ENCODE measurements at places on chromosomes 3 and 15.

- no peak for DNase-seq
Measured at GRCh38 chr15:77475898-77476297, 55.2 kb downstream of the HMG20A start.

GRCh38 chr3:6791161-6791560 lies 69.8 kb upstream of the GRM7 start:
- no peak for DNase-seq

DNA sequence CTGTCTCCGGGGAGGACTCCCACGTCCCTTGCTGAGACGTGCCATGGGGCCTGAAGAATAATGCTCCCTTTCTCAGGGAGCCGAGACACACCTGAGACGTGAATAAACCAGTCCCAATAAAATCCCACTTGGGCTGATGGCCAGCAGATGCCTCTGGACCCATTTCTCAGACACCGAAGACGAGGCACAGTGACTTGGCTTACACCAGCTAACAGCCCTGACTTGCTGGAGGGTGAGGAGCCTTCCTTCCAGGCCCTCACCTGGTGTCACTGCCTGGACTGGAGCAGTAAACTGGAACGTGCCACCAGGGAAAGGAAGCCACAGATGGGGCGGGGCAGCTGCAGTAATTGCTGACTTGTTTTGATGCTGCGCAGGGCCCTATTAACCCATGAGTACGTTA lies 189.7 kb downstream of the PDZRN3 start:
- no peak for DNase-seq

DNA sequence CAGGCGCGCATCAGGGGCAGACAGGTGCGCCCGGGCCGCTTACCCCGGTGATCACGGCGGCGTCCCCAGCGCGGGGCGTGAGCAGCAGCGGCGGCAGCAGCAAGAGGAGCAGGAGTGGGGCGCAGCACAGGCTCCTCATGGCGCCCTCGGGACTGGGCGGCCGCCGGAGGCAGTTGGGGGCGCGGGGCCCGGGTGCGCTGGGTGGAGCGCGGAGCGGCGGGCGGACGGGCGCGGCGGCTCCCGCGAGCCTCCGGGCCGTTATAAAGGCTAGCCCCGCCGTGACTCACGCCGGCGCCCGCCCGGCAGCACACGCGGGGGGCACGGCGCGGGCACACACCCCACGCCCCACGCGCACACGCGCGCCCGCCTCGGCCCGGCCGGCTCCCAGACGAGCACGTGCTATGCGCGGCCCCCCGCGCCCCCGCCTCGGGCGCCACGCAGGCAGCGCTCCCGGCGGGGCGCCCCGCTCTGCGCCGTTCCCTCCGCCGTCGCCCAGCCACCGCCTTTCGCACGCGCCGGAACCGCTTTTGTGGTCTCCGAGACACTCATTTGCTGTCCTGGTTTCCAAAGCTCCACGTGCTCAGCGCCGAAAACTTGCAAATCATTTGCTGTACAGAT lies at the start of gene PROK2:
TSS of gene PROK2 (minus strand) at position 235 of the 618 bp plus-strand sequence. CDS start at position 139, 96 bp downstream.
- no peak for DNase-seq

DNA sequence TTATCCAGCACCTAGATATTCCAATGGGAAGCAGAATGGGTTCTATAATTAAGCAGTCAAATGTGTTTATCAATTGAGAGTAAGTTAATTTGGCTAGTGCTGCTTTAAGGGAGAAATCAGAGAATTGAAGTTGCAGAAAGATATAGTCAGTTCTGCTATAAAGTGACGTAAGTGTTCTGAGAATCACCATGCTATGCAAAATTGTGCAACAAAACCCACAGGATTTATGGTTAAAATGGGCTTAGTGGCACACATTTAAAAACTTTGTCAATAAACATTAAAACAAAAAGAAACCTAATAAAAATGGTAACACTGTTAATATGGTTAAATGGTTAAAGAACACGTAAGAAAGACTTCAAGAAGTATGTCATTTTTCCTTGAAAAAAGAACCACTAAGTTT lies 74.5 kb downstream of the TMEM108 start:
- no peak for DNase-seq

- DNase-seq = no peak
Measured at GRCh38 chr3:132854856-132855535, 132.8 kb upstream of the NPHP3 start.

- DNase-seq = no peak
Measured at GRCh38 chr15:95590533-95591044, 739.9 kb upstream of the NR2F2 start.

DNA sequence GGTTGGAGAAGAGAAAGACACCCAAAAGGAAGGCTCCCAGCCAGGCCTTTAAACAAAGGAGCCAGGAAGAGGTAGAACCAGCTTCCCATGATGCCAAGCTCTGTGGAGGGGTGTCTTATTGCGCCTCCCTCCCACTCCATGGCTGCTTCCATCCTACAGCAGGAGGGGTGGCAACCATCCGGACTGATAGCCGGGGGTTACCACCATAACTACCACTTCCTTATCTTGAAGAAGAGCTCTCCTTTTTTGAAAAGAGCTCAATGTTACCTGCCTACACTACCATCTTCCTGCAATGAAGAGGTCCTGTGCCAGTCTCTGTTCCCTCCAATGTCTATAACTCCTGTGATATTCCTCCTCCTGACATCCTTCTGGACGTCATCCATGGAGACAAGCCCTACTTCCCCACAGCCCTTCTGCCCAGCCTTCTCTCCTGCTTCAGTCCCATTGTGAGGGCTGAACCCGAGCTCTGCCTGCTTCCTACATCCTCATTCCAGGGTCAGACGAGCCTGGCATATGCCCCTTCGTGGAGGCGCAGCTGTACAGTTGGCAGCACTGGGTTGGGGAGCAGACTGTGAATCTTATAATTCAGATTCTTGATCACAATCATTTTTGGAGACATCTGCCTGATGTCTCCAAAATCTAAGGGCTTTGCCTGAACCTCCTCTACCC lies 8.5 kb downstream of the CCDC9B start:
- DNase-seq = no peak

GRCh38 chr3:43892526-43892925 lies 201.8 kb downstream of the ABHD5 start:
- no peak for DNase-seq

DNA sequence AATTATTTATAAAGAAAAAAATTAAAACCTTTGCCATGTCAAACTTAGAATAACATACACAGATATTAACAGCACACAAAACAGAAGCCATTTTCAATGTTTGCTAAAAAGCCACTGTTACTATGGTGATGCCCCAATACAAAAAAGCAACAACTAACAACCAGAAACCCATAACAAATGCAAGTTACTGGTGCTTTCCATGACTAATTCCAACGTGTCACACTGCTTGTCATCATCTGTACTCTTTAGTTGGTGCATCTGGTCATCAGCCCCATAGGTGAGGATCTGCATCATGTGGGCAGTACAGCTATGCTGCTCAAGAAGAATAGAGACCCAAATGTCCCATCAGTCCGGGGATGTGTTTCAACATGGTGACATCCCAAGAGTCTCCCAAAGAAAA lies 52.8 kb downstream of the ATP8B4 start:
- DNase-seq = no peak

GRCh38 chr3:34073111-34073510 lies 274.7 kb downstream of the PDCD6IP start:
- DNase-seq = no peak
